Central memory CD4-positive, alpha-beta T cell (primary cell): ENCODE measurements at places on chromosomes 6 and 20.

GRCh38 chr6:85580878-85581267 lies 12.8 kb downstream of the SNX14 start:
- DNase-seq: no peak

DNA sequence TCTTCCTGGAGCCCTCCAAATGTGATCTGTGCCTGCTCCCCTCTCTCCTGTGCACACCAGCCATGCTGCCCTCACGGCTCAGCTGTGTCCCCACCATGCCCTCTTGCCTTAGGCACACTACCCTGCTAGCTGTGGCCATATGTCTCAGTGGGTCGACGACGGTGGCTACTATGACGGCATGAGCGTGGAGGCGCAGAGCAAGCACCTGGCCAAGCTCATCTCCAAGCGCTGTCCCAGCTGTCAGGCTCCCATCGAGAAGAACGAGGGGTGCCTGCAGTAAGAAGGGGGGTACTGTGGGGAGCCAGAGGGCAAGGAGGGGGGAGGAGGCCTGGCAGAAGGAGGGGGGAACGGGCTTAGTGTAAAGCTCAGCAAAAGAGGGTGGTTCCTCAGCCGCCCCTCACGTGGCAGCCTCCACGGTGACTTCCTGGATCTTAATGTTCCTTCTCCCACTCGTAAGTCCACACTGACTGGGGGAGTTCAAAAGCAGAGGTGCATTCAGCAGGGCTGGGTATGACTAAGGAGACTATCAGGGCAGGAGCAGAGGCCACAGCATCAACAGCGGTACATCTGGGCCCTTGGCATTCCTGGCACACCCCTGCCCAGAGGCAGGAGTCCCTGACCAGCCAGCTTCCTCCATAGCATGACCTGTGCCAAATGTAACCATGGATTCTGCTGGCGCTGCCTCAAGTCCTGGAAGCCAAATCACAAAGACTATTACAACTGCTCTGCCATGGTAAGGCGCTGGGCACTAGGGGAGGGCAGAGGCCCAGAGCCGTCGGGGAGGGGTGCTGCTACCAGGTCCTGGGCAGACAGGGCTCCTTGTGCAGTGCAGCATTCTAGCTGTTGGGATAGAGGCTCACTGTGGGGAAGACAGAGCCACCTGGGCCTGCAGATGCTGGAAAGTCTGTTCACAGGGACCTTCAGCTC lies 8.0 kb downstream of the DNPH1 start:
- no peak for DNase-seq

DNA sequence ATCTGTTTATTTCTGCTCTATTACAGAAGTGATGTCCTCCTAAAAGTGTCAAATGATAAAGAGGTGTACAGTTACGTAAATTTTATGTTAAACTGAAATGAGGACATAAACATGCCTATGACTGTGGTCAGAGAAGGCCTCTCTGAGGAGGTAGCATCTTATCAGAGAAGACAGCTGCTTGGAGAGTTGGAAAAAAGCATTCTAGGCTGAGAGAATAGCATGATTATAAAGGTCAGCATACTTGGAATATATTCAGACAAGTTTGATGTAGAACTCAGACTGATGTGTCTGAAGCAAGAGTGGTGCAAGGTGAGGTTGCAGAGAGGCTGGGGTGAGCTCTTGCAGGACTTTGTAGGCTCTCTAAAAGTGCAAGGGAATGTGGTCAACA lies 3.1 kb upstream of the PCNA start:
- no peak for DNase-seq

DNA sequence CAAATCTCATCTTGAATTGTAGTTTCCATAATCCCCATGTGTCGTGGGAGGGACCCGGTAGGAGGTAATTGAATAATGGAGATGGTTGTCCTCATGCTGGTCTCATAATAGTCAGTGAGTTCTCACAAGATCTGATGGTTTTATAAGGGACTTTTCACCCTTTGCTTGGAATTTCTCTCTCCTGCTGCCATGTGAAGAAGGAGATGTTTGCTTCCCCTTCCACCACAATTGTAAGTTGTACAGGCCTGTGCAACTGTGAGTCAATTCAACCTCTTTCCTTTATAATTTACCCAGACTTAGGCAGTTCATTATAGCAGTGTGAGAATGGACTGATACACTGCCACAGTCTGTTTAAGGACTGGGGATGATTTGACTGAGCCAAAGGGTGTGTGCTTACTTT lies 44.7 kb downstream of the NKAIN2 start:
- DNase-seq: no peak

DNA sequence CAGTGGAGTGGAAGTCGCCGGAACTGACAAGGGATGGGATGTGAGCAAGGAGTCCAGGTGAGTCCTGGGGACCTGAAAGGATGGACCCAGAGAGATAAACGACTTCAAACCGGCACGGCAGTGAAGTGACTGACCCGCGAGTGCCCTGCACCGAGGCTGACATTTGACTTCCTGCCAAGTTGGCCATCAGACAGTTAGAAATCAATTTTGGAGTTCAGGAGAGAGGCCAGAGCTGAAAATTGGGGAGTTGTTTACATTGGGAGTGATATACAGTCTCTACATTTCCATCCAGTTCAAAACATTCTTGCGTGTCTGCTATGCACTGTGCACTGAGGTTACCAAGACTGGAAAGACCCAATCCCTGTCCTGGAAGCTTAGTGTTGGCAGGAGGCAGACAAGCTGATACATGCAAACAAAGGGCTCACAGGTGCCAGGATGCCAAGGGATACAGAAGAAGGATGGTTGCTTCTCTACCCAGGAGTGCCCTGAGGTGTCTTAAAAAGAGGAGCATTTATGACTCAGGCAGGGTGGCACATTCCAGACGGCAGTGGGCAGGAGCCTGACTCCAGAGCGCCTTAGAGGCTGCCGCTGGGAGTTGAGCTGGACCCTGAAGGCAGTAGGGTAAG lies 186.6 kb downstream of the MTHFD1L start:
- DNase-seq: no peak

- no peak for DNase-seq
Measured at GRCh38 chr6:3803627-3804468, 45.3 kb upstream of the FAM50B start.

DNA sequence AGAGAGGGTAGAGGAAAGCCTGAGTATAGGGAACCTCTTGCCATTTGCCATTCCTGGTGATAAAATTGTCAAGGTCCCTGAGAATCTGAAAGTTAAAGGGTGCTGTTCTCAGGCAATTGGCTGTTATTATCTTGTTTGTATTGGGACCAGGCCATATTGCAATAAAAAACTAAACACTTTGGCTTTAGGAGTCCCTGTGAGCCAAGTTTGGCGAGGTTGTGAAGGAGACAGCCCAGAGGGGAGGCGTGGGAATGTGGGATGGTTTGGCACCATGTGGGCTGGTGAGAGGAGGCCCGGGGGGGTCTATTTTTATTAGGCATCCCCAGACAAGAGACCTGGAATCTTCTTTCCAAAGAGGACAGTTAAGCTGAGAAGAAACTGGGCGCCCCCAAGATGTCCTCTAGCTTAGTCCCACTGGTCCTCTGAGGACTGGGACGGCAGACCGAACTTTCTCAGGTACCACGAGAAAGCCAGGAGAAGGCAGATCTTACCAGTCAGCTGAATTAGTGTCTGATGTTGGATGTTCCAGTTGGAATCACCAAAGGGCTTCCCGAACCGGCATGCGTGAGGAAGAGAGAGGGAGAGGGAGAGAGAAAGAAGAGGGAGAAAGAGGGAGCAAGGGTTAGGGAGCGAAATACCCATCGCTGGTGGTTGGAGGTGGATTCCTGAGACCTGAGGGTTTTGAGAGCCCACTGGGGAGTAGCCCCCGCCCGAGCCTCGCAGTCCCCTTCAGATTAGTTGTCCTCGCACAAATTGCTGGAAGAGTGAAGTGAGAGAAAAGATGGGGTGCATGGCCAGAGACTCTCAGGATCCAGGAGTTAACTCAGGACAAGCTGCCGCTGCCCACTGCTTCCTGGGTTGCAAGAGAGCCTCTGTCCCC lies 24.4 kb downstream of the DYNLT1 start:
- DNase-seq: no peak

DNA sequence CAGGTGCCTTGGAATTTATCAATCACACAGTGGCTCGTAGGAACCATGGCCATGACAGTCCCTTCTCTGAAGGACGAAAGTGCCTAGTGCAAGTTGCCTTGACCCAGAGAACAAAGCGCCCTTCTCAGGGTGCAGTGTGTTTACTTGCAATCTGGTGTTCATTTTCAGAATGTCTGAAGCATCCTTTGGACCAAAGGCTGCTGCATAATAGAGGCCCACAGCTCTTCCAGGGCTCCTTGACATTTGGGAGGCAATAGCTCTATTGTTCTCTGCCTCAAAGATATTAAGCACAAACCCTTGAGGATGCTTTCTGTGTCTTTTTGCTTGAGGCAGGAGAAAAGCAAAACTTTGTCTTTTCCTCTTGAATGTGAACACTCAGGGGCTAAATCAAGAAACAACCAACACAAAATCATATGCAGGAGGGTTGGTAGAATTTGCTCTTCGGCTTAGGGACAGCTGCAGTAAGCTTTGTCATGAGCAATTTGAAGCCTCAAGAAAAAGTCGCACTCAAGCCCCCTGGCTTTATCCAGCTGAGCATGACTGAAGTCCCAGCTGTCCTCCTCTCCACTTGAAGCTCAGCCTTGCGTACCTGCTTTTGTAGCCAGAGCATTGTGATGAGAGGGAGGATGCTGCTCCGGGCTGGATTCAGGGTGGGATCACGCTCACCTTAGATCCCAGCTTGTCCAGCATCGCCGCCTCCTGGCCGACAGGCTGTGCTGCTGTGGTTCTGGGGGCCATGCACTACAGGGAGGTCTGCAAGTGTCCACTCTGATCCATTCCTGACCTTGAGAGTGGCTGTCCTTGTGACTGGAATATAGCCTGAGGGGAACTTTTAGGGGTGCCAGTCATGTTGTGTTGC lies 495.4 kb downstream of the CDH26 start:
- no peak for DNase-seq

DNA sequence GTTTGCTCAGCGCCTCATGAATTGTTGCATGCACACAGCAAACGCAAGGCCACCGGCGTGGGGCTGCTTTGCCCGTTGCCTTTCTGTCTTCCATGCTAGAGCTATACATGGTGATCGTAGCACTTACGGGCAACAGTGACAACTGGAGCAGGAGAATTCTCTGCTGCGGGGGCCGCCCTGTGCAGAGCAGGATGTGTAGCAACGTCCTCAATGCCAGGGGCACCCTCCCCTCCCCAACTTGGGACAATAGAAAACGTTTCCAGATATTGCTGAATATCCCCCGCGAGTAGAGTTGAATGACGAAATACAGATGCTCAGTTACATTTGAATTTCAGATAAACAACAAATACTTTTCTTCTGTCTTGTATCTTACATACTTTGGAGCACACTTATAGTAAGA lies 198.7 kb downstream of the TFAP2C start:
- DNase-seq: no peak
